Activated T-helper 1 cell treated with anti-CD3 and anti-CD28 coated beads, Interleukin-12 subunit alpha, Interleukin-12 subunit beta, Interleukin-2, Interleukin-4 antibody, amounts not matched to agents 30 ng/mL and 10 ng/mL and 1 ng/mL, durations not matched to agents 14 hours and 24 hours and 36 hours (primary cell): ENCODE measurements at places on chromosomes 7 and 10. TPM values are rescaled to one million over a fixed set of nuclear protein-coding genes. Genes with fewer than 3 reads are reported as not detected.

PRR15 gene
- not detected in 2 replicates for total RNA-seq

DNA sequence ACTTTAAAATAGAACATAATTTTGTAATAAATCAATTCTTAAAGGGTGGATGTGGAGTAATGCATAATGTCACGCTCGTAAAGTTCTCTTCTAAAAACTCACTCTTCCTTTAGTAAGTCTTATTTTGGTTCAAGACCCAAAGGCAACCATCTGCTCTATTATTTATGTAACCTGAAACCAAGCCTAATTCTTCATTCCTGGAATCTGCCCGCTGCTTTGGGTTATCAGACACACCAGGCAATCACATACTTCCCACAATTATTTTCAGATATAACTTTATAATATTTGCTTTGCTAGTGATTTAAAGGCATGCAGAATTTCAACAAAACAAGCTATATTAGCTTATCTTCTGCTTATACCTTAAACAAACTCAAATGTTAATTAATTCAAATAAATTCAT, 39.0 kb downstream of the RAB11FIP2 start:
- H3K4me1 ChIP-seq = peaks cover 9% of the 10 kb centered on the region
- DNase-seq = no peak
- H3K27me3 ChIP-seq = no peaks in the 10 kb centered on the region
- no peak overlapping the region for H3K27ac ChIP-seq
- no peak overlapping the region for H3K4me3 ChIP-seq

GRCh38 chr7:124009321-124009720, 23.5 kb downstream of the TMEM229A start:
- no peaks in the 10 kb centered on the region for H3K36me3 ChIP-seq
- no peak overlapping the region for H3K4me3 ChIP-seq
- H3K27me3 ChIP-seq = no peaks in the 10 kb centered on the region
- H3K4me1 ChIP-seq = no peaks in the 10 kb centered on the region

GRCh38 chr7:28078036-28078901, 102.3 kb downstream of the JAZF1 start:
- peaks cover 11% of the 10 kb centered on the region for H3K27me3 ChIP-seq
- no peaks in the 10 kb centered on the region for H3K4me1 ChIP-seq
- no peak overlapping the region for H3K27ac ChIP-seq

GRCh38 chr7:27124902-27125689, 5.5 kb downstream of the HOXA4 start:
- no peak for DNase-seq
- peaks cover 34% of the 10 kb centered on the region for H3K27me3 ChIP-seq
- H3K4me3 ChIP-seq = no peak overlapping the region

UTF1 gene
- 0.17 TPM in 1 of 2 replicates, not detected in the other for total RNA-seq

GRCh38 chr10:58632216-58632615, 119.5 kb downstream of the BICC1 start:
- no peaks in the 10 kb centered on the region for H3K4me1 ChIP-seq
- peaks cover 2% of the 10 kb centered on the region for H3K27me3 ChIP-seq
- no peak overlapping the region for H3K27ac ChIP-seq
- DNase-seq = no peak
- H3K4me3 ChIP-seq = no peak overlapping the region
- no peaks in the 10 kb centered on the region for H3K36me3 ChIP-seq

- DNase-seq = no peak
- no peak overlapping the region for H3K4me3 ChIP-seq
- H3K27me3 ChIP-seq = no peaks in the 10 kb centered on the region
- peaks cover 17% of the 10 kb centered on the region for H3K4me1 ChIP-seq
- no peaks in the 10 kb centered on the region for H3K36me3 ChIP-seq
- H3K27ac ChIP-seq = no peak overlapping the region
These were observed 181.2 kb upstream of the AGR3 start for GRCh38 chr7:17063045-17063383.

- no peak for DNase-seq
- H3K4me1 ChIP-seq = no peaks in the 10 kb centered on the region
- no peak overlapping the region for H3K27ac ChIP-seq
- H3K36me3 ChIP-seq = no peaks in the 10 kb centered on the region
- H3K4me3 ChIP-seq = no peak overlapping the region
These were observed 79.0 kb downstream of the AUTS2 start for GRCh38 chr7:69677054-69677852.

DNA sequence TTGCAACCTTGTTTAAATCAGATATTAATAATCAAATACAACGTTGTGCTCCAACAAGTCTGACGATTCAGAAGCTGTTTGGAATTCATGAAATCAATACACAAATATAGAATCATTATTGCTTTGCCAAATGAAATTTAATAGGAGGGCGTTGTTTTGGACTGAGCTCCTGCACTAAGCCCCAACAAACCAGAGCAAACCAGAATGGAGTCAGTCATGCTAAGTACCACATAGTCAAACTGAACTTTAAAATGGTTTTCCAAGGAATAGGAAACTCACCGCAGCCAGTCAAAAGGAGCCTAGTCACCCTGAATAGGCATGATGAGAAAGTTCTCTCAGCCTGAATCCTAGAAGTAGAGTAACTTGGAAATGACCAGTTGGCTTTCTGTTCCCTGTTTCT, 53.7 kb downstream of the HACD1 start:
- H3K27me3 ChIP-seq = no peaks in the 10 kb centered on the region
- DNase-seq = no peak
- no peak overlapping the region for H3K27ac ChIP-seq
- no peaks in the 10 kb centered on the region for H3K36me3 ChIP-seq

GRCh38 chr10:104076743-104077160, 8.9 kb downstream of the COL17A1 start:
- H3K27me3 ChIP-seq = peaks cover 9% of the 10 kb centered on the region
- H3K36me3 ChIP-seq = no peaks in the 10 kb centered on the region
- H3K4me3 ChIP-seq = no peak overlapping the region
- no peaks in the 10 kb centered on the region for H3K4me1 ChIP-seq
- DNase-seq = no peak

TIAL1 gene
- total RNA-seq = 192 and 195 TPM in 2 replicates

DNA sequence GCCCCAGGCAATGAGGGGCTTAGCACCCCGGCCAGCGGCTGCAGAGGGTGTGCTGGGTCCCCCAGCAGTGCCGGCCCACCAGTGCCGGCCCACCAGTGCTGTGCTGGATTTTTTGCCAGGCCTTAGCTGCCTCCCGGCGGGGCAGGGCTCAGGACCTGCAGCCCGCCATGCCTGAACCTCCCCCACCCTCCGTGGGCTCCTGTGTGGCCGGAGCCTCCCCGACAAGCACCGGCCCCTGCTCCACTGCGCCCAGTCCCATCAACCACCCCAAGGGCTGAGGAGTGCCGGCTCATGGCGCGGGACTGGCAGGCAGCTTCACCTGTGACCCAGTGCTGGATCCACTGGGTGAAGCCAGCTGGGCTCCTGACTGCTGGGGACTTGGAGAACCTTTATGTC, 3.5 kb upstream of the ACSL5 start:
- H3K27ac ChIP-seq = no peak overlapping the region
- H3K36me3 ChIP-seq = no peaks in the 10 kb centered on the region
- no peak for DNase-seq
- H3K27me3 ChIP-seq = peaks cover 1% of the 10 kb centered on the region

FOXI2 gene
- not detected in 2 replicates for total RNA-seq

PARD3 gene
- total RNA-seq = 1.7 and 2.5 TPM in 2 replicates

DNA sequence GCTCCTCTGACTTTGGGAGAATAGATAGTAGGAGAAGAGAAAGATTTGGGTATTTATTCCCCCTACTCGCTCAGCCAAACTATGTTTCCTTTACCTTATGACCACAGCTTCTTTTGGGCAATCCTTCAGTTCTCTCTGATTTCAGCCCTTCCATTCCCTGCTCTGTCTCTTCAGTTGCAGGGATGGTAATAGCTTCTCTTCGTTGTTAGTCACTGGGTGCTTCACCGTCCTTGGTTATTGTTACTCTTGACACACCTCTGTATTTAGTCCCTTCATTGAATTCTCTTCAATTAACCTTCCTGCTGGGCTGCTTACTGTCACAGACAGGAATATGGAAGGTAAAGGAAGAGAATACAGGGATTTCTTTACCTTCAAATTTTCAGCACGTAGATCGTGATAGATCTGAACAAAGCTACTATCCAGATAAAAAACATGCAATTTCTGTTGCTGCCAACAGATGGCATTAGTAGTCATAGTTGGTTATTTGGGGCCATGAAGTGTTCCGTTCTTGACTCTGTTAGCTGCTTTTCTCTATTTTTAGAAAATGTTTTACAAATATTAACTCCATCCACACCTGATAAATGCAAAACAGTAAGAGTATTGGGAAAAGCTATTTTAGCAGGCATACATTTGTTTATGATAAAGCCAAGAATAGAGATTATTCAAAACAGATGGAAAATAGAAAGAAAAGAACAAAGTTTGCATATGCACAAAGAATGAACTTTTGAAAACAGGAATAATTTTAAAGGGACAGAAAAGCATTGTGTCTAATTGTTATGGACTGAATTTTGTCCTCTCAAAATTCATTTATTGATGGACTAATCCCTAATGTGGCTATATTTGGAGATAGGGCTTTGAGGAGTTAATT, 14.0 kb upstream of the PTTG1IP2 start:
- H3K4me1 ChIP-seq = peaks cover 7% of the 10 kb centered on the region
- no peak overlapping the region for H3K4me3 ChIP-seq
- H3K27ac ChIP-seq = no peak overlapping the region

DNA sequence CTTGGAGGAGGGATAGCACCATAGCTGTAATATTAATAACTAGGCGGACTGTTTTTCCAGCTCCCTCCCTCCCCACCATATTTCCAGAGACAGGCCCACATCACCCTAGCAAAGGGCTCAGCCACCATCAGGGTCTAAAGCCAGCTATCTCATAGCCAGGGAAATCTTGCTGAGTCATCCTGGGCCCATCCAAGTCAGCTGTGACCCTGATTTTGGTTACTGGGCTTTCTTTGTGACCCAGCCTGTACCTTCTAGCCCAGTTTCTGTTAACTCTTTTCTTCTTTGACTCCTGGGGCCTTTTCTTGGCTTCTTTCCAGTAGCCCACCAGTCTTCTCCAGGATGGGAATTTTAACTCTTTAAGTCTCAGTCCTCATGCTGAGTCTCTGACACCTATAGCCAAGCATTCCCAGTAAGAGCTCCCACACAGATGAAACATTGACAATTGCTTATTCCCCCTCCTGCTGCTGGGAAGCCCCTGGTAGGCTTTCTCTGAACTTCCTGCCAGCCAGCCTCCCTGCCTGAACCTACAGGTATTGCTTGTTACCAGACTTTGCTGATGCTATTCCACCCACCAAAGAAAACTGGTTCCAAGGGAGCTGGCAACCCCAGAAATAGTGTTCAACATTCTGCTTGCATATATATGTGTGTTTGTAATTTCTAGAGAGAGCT, 34.8 kb upstream of the ADO start:
- H3K4me3 ChIP-seq = no peak overlapping the region
- no peak for DNase-seq
- peaks cover 1% of the 10 kb centered on the region for H3K36me3 ChIP-seq
- peaks cover 19% of the 10 kb centered on the region for H3K4me1 ChIP-seq
- peaks cover 13% of the 10 kb centered on the region for H3K27me3 ChIP-seq

GRCh38 chr10:35172574-35172973, 45.9 kb downstream of the CREM start:
- H3K27ac ChIP-seq = no peak overlapping the region
- H3K4me1 ChIP-seq = peaks cover 6% of the 10 kb centered on the region
- H3K4me3 ChIP-seq = no peak overlapping the region
- DNase-seq = no peak

- no peak overlapping the region for H3K4me3 ChIP-seq
- H3K27me3 ChIP-seq = no peaks in the 10 kb centered on the region
- no peaks in the 10 kb centered on the region for H3K36me3 ChIP-seq
- no peak overlapping the region for H3K27ac ChIP-seq
- no peaks in the 10 kb centered on the region for H3K4me1 ChIP-seq
These were observed 733.7 kb upstream of the IGFBP3 start for GRCh38 chr7:46654546-46655443.

- peak overlapping the region; percentile 93 for H3K4me3 ChIP-seq
- DNase-seq = peak; percentile 61
- H3K27ac ChIP-seq = peak overlapping the region; percentile 99
- peaks cover 8% of the 10 kb centered on the region for H3K27me3 ChIP-seq
- H3K4me1 ChIP-seq = peaks cover 52% of the 10 kb centered on the region
- H3K36me3 ChIP-seq = peaks cover 15% of the 10 kb centered on the region
These were observed 443 bp downstream of the RNF32 start for GRCh38 chr7:156640949-156641485.

PRSS37 gene
- not detected in 2 replicates for total RNA-seq

GRCh38 chr7:32102432-32102873, 32.2 kb upstream of the PDE1C start:
- H3K4me1 ChIP-seq = no peaks in the 10 kb centered on the region
- no peaks in the 10 kb centered on the region for H3K36me3 ChIP-seq
- no peak overlapping the region for H3K4me3 ChIP-seq
